Ammon's horn (tissue), 1 donor: ENCODE measurements at places on chromosomes 4 and X.

DNA sequence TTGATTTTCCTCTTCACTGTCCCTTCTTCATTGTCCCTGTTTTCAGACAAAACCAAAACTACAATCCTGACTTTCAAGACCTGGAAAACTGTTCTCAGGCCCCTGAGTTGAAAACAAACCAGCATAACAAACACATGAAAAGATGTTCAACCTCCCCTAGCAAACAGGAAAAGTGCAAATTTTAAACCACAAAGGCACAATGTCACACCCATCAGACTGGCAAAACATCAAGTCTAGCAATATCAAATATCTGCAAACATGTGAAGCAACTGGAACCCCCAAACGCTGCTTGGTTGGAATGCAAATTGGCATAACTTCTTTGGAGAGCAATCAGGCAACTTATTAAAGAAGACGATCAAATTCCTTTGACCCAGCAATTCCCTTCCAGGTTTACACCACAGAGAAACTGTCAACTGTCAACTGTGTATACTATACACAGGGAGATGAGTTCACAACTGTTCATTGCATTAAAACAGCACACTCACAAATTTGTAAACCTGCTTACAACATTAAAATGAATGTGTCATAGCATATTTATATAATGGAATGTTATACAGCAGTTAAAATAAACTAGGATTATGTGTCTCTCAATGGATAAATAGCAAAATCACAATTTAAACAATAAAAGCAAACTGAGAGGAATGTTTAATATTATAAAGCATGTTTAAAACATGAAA, 7.0 kb downstream of the USP46 start:
- no peak for DNase-seq

DNA sequence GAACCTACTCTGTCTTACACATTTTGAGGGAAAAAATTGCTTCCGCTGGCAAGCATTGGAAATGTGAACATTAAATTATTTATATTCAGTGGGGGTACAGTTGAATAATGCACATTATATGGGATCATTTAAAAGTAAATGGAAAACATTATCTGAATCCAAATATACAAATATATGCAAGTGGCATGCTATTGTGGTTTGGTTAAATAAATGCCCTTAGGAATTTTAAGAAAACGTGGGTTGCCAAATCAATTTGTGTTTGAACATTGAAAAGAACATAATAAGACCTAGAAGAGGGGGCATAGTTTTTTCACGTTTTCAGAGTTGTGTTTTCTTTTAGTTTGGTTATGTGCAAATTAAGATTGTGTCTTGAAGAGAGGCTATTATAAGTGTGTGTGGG, 230.5 kb upstream of the PRKX start:
- DNase-seq = no peak

DNA sequence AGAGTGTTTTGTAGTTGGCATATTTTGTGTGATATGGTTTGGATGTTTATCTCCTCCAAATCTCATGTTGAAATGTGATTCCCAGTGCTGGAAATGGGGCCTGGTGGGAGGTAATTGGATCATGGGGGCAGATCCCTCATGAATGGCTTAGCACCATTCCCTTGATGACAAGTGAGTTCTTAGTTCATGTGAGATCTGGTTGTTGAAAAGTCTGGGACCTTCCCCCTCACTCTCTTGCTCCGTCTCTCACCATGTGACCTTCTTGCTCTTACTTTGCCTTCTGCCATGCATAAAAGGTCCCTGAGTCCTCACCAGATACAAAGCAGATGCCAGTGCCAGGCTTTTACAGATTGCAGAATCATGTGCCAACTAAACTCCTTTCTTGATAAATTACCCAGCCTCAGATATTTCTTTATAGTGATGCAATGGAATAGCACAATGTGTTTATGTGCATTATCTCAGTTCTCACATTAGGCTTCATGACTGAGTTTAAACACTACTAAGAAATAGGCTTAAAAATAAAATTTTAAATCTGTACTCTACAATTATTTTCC, 1348.8 kb downstream of the STIM2 start:
- DNase-seq = no peak

DNA sequence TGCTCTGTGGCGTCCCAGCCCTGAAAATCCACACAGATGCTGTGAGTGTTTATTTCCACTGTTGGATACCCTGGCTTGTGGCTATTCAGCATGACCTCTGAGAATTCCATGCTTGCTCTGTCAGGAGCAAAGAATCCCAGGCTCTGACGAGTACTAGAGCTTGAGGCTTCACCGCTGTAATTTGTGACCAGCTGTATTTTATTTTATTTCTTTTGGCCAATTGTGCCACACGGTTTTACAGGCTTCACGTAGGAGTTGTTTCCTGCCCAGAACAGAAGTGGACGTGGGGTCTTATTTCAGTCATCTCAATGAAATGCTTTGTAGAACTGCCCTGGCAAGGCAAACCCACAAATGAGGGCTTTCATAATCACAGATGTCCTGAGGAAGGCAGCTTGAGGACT, 69.4 kb upstream of the CLDN34 start:
- peak; percentile 23 for DNase-seq

- no peak for DNase-seq
These were observed at the start of gene ANXA3 for GRCh38 chr4:78551420-78552351. TSS of gene ANXA3 (plus strand) at chr4:78551770. CDS start at chr4:78554474, 2,704 bp downstream.

GRCh38 chrX:42978655-42979379, 200.9 kb upstream of the PPP1R2C start:
- no peak for DNase-seq

DNA sequence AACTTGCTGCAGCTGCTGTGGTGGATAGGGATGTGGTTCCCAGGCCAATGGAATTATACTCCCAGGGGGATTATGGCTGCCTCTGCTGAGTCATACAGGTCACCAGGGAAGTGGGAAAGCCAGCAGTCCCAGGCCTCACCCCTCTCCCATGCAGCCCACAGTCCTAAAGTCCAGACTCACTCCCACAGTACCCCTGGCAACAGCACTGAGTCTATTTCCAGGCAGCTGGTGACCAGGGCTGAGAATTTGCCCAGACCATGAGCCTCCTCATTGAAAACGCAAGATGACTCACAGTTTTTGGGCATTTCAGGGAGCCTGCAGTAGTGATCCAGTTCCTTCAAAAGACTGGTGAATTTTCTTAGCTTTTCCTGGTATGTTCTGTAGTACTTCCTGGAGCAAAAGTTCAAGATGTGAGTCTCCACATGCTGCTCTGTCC, 137.6 kb downstream of the NPNT start:
- DNase-seq = no peak

GRCh38 chr4:2950221-2950989, 12.8 kb downstream of the NOP14 start:
- no peak for DNase-seq

GRCh38 chr4:2961811-2962441, 1.3 kb downstream of the NOP14 start:
- no peak for DNase-seq
